ENCODE measurements at places on chromosomes 3 and 15.

- DNase-seq = no peak
Measured at GRCh38 chr3:10928961-10929471, 63.5 kb upstream of the SLC6A1 start.

DNA sequence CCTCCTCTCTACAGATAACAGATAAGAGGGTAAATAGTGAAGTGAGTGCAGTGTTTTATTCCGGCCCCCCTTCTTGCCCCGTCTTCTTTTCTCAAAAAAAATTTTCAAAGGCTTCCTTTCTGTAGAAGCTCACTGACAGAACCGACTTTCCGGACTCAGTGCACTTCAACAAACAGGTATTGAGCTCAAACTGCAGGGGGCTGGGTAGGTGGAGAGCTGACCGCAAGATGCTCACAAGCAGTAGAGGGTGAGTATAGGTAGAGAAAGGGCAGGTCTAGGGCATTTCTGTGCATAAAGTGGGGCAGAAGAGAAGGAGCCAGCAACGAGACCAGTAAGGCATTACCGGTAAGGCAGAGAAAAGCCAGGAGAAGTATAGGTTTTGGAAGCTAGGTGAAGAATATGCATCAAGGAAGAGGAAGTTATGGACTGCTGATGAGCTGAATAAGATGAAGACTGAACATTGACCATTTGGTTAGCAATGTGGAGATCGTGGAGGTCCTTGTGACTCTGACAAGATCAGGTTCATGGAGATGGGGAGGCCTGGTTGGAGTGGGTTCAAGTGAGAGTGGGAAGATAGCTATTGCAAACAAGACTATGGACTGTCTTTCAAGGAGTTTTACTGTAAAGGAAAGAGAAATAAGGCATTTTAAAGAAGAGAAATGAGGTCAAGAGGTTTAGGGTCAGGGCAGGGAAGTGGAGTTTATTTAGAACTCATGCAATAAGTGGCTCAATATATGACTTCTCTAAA is 97.4 kb downstream of the ST6GAL1 start:
- DNase-seq = peak; percentile 87

- DNase-seq = no peak
Measured at GRCh38 chr15:47861111-47861903, 144.0 kb downstream of the SEMA6D start.

- DNase-seq = no peak
Measured at GRCh38 chr3:139074565-139075115, 29.9 kb upstream of the PRR23C start.

GRCh38 chr3:12318758-12319621 is 30.1 kb downstream of the PPARG start:
- no peak for DNase-seq

GRCh38 chr3:101722394-101723173 is 1.8 kb upstream of the CEP97 start:
- peak; percentile 29 for DNase-seq

GRCh38 chr3:137165117-137165806 is 207.5 kb downstream of the IL20RB start:
- no peak for DNase-seq

DNA sequence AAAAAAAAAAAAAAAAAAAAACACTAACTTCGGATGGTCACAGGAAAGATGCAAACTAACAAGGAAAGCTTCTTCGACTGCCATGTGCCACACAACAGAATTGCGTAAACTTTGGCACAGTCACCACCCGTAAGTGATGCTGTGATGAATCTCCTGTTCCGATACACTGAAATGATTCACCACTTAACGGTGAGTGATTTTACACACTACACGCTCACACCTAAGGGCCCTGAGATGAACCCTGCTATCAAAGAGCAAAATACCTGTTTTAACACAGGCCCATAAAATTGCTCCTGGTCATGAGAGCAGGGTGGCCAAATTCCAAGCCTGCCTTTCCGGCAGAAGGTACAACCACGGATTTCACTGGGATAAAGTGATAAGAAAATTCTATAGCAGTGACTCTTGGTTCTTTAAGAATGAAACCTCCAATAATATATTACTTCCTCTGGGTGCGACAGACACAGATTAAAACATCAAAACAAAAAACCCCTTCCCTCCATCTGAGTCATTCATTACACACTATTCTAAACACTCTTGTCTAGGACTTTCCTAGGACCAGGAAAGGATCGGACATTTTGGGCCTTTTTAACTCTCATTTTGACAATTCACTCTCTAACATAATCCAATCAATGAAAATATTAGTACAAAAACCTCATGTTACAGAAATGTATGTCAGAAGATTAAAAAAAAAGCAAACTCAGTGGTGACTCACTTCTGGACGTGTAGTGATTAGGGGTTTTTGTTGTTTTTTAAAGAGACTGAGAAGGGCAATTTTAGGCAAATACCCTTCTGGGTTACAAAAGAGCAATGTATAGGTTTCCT is 28.3 kb downstream of the LRIG1 start:
- peak; percentile 38 for DNase-seq

- no peak for DNase-seq
Measured at GRCh38 chr3:111325160-111325718, 216.8 kb upstream of the CD96 start.

- no peak for DNase-seq
Measured at GRCh38 chr3:67981077-67981476, 326.7 kb upstream of the SUCLG2 start.

GRCh38 chr15:80662129-80662528 is 33.0 kb upstream of the ABHD17C start:
- DNase-seq = no peak

All from activated CD4-positive, alpha-beta T cell treated with anti-CD3 and anti-CD28 coated beads, Interleukin-2, amount 10 ng/mL, durations not matched to agents 7 days and 5 days (primary cell).